ENCODE measurements at places on chromosomes 5 and 9.

DNA sequence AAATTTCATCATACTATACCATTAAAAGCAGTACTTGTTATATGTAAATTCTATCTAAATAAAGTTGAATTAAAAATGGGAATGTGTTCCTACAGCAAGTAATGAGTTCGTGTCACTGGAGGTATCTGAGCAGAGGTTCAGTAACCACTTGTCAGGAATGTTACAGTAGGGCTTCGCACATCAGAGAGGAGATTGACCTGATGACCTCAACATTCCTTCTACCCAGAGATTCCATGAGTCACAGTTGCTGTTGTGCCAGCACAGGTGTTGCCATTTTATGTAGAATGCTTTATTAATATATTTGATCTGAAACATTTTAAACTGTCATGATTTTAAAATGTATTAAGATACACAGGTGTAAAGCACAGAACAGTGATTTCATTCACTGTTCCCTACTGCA, 60.3 kb downstream of the STX17 start:
- DNase-seq: no peak

GRCh38 chr9:134056483-134057306, 11.1 kb downstream of the BRD3 start:
- no peak for DNase-seq

- DNase-seq: peak; percentile 56
Measured at GRCh38 chr9:35489313-35490154, at the start of gene RUSC2. Gene RUSC2, plus strand, starts transcription at chr9:35490111. Its CDS starts 56,411 bp downstream, at chr9:35546522.

GRCh38 chr5:9398227-9398626, 147.6 kb downstream of the SEMA5A start:
- no peak for DNase-seq

DNA sequence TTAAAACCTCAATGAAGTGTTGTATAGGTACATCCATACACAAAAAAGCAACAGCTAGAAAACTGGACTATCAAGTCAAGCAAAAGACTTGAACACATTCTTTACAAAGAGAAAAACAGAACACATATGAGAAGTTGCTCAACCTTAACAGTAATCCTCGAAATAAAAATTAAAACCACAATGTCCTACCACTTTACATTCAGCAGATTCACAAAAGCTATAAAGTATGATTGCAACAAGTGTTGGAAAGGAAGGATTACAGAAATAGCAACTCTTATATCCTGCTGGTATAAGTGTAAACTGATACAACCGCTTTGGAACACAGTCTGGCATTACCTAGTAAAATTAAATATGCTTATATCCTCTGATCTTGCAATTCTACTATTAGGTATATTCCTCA, 28.5 kb upstream of the GOLGA1 start:
- DNase-seq: no peak

GRCh38 chr5:23496576-23496975, 10.8 kb upstream of the PRDM9 start:
- DNase-seq: no peak

- DNase-seq: no peak
Measured at GRCh38 chr9:123417289-123418051, 61.5 kb downstream of the CRB2 start.

DNA sequence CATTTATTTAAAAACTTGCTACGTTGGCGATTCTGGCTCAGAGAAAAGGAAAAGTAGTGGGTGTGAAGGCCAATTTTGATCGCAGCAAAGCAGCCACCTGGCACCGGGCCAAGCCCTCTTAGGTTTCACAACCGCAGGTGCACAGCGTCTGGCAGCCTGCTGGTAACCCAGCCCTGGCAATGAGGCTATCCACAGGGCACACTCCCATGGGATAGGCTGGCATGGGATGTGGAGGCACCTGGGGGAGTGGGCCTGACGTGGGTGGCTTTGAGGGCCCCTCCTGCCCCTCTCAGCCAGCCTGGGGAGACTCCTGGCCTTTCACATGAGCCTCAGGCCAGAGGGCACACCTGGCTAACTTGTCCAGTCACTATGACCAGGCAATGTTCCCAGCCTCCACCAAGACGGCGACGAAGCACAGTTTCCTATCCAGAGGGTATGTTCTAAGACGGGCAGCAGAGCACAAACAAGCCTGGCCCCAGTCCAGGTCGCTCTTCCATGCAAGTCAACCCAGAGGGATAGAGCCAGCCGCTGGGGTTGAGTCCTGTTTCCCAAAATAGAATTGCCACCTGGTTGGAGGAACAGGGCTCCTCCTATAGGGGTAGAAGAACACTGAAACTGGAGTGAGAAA, 19.0 kb downstream of the CMBL start:
- no peak for DNase-seq

GRCh38 chr5:135241536-135241935, 157.5 kb downstream of the MACROH2A1 start:
- no peak for DNase-seq

GRCh38 chr5:146426853-146427618, 20.1 kb upstream of the TCERG1 start:
- DNase-seq: no peak

DNA sequence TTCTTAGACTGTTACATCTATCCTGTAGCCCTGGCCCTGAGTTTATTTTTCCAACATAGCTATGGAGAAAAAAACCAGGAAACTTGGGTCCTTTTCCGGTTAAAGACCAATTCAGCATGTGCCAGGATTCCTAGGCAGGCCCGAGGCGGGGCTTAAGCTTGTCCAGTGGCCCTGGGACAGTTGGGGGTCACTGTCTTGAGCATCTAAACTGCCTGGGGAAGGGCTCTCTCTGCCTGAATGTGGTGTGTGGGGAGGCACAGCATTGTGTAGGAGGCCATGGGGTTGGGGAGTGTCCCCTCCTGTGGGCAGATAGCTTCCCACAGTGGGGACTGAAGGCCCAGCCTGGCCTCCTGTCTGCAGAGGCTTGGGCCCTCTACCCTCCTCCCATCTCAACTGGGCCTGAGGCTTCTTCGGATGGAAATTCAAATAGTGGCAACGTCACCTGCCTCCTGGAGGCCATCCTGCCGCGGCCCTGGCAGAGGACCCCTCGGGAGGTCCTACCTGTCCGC, 88.8 kb downstream of the PHF2 start:
- DNase-seq: no peak

- DNase-seq: no peak
Measured at GRCh38 chr9:136009516-136009915, 48.3 kb upstream of the UBAC1 start.

- DNase-seq: no peak
Measured at GRCh38 chr9:343773-344172, 129.1 kb downstream of the DOCK8 start.

DNA sequence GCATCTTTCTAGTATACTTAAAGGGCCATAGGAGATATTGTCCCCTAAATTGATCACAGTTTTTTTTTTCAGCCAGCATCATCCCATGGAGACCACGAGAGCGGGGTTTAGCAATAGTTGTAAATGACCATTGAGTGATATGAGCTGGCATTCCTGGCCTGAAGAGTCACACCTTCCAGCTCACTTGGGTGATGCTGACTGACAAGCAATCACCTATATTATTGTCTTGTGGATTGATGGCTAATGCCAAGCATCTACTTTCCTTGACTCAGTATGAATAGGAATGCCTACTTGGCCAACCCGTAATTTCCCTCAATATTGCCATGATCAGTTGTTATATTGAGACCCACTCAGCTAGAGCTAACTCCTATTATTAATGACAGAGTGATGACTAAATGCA, 70.5 kb downstream of the ADAMTSL1 start:
- DNase-seq: no peak

DNA sequence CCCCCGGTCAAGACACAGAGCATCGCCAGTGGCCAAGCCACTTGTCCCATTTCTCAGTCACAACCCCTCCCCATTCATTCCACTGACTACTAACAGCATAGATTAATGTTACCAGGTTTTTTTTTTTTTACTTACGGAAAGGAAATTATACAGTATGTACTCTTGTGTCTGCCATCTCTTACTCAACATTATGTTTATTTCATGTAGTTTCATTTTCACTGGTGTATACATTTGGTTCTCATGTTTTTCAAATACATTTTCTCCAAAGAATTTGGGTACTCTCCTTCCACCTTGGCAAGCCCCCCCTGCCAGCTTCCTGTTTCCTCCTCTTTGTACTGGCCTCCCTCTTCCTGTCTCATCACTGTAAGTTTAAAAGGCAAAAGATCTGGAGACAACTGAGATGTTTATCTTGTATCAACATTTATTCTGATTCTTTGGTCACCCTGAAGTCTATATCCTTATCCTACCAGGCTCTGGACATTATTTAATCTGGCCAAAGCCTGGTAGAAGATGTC, 207.3 kb downstream of the SAXO1 start:
- no peak for DNase-seq

- DNase-seq: no peak
Measured at GRCh38 chr5:90000351-90000750, 409.2 kb downstream of the CETN3 start.

DNA sequence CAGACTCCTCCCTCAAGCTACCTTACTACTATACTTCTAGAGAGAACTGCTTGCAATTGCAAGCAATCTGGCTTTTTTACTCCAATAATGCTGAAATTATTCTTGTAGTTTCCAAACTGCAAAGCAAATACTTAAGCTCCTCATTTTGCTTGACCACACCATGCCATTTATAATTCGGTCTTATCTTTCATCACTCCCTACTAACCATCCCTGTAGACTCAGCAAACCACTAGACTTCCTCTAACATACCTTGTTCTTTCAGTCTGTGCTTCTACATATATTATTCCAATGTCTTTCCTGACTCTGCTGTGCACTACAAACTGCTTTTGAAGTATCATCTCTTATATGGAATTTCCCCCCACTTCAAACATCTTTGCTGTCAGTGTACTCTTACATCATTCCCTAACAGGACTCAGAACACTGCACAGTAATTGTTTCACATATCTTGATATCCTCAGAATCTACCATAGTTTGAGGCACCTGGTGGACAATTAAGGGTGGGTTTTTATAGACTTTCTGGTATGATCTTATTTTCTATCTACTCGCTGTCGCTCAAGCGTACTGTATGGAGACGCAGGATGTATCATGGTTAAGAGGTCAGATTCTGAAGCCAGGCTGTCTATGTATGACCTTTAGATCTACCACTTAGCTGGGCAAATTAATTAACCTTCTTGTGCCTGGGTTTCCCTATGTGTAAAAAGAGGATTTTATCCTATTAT, 2.8 kb downstream of the IL6ST start:
- no peak for DNase-seq

- DNase-seq: no peak
Measured at GRCh38 chr5:9376363-9377117, 169.3 kb downstream of the SEMA5A start.

- DNase-seq: no peak
Measured at GRCh38 chr9:34370970-34371880, 5.5 kb downstream of the MYORG start.

DNA sequence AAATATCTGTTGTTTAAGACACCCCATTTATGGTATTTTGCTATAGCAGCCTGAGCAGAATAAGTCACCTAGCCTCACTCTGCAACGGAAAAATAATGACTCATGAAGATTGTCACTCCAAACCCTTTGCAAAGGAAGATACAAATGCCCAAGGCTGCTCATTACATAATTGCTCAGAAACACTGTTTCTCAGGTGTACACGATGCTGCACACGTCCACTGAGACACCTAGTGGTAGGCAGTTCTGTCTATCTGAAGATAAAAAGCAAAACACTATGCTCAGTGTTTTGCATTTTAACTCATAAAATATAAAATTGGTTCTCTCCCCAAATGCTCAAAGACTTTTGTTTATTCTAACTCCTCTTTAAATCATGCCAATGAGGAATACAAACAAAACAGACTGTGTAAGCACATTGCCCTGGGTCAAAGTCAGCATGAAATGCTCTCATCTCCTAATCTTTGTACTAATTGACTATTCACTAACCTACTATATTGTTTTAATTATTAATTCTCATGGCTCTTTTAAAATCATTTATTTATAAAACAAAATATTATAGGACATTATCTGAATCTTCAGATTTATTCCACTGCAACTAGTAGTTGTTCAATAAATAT, 7.7 kb upstream of the TSLP start:
- DNase-seq: no peak

- DNase-seq: peak; percentile 49
Measured at GRCh38 chr5:179679014-179679674, 1.7 kb downstream of the CBY3 start.

DNA sequence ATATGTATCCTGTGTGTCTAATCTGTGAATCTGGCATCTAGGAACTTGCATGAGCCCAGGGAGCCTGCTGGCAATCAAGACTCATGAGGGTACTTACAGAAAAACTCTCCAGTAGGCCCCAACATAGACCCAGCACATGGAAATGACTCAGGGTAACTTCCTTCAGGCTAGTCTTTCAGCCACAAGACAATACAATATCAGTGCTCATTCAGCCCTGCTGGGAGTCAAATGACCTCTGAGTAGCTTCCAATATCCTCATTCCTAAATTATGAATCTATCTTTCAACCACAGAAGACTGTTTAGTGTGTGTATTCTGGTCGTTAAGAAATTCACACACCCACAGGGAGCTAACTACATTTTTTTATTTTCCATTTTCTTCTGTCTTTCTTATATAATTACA, 1273.0 kb downstream of the EFNA5 start:
- no peak for DNase-seq

- no peak for DNase-seq
Measured at GRCh38 chr5:172414531-172415361, 39.6 kb downstream of the SH3PXD2B start.

DNA sequence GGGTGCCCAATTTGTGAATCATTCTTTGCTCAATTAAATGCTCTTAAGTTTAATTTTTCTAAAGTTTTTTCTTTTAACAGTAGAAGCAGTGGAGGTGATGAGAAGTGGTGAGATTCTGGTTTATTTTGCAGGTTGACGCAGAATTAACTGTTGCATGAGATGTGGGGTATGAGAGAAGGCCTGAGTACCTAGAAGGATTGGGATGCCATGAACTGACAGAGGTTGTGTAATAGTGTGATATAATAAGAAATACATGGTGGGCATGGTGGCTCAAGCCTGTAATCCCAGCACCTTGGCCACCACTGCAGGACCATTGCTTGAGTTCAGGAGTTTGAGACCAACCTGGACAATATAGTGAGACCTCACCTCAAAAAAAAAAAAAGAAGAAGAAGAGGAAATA, 8.4 kb upstream of the SH3TC2 start:
- DNase-seq: no peak

DNA sequence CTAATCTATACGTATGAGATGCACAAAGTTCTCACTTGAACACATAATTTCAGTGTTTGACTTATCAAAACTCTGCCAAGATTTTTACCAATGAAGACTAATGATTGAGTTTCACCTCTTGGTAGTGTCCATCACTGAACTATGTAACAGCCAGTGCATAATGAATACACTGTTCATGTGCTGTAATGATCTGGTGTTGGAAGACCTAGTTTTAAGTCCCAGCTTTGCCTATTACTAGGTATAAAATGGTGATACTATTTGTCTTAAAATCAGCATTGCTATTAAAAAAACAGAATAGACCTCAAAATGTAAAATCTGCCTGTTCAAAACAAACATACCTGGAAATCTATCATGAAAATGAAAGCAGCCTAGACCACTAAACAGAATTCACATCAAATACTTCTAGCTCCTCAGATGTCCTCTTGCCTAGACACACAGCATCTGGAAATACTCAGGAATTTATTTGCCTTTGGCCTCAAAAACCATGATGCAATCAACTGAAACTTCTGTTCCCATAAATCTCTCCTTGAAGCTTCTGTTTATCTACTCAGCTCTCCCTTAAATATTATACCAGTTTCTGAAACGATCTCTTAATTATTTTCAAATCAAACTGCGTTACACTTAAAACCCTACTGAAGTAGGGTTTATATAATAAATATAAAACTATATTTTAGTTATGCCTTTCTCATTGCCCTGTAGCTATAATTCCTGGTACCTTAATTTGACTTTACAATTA, 38.1 kb downstream of the MRPS27 start:
- no peak for DNase-seq

- no peak for DNase-seq
Measured at GRCh38 chr9:93234600-93234999, 50.7 kb downstream of the WNK2 start.
